ENCODE measurements at places on chromosomes 11 and 22.

DNA sequence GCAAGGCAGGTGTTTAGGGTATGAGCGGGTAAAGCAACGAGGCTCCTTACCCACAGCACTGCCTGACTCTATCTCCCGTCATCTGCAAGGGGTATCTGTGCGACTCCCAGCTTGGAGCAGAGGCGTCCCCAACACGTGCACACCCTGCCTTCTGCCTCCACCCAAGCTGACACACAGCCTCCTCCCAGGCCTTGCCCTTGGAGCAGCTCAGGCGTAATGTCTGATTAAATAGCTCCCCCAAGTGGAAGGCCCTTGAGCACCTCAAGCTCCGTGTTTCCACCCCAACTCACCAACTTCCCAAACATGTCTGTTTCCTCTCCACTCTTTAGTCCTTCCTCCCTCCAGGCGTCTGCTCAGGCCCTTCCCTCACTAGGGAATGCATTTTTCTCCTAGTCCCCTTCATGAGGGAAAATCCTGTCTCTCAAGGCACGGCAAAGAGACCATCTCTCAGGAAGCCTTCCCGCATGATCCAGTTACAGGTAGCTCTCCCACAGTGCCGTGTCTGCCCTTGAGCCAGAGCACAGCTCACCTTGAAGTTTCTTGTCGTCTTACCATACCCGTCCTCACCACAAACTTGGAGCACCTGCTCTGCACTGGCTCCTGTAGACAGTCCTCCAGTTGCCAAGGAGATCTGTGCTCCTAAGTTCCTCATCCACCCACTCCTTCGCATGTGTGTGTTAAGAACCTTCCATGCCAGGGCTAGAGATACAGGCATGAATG lies 15.8 kb downstream of the CYB5R2 start:
- peak; percentile 41 for DNase-seq

- no peak for DNase-seq
Observed at GRCh38 chr22:39913321-39913720, 12.4 kb downstream of the GRAP2 start.

DNA sequence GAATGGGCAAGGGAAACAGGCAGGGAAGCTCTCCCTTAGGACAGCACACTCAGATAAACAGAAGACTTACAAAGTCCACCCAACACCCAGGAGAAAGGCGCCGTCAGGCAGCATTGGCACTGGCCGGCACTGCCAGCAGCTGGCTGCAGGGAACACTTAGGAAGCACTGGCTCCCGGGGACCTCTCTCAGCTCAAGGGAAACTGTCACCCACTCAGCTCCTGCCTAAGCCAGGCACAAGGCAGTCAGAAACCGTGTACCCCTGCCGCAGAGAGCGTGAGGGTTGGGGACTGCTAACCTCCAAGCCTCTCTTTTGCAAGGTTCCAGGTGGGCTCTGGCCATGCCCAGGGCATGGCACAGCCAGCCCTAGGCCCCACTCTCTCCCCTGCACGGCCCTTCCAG lies 64.7 kb downstream of the DGCR2 start:
- no peak for DNase-seq

DNA sequence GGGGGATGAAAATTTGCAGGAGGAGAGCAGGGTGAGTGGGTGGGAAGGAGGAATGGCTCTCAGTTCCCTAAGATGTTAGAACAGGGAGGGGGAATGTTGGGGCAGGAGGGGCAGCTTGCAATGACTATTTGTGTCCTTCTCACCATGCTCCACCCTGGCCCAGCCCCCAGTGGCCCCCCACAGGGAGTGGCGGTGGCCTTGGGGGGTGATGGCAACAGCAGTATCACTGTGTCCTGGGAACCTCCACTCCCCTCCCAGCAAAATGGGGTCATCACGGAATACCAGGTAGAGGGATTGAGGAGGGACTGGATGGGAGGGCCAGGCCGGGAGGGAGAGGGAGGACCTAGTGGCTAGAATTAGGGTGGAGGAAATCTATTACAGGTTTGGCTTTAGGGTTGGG lies 10.2 kb downstream of the ROBO3 start:
- no peak for DNase-seq

GRCh38 chr22:19719050-19719482 lies 4.3 kb upstream of the GP1BB start:
- DNase-seq: no peak

DNA sequence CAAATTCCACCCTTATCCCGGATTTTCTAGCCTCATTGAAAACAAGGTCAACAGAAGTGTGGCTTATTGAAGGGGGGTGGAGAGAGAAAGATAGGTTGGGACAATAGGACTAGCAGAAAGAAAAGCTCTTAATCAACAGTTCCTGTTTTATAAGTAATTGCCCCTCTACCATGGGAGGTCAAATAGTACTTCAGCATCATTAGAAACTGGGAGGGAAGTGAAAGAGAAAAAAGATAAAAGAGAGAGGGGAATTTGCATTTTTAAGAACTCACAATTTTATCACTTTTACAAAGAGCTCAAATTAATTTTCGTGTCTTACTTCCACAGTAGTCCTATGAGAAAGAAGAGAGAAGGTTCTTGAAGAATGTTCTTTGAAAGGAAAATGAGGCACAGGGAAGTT lies 89.2 kb downstream of the AMOTL1 start:
- no peak for DNase-seq

- DNase-seq: no peak
Observed at GRCh38 chr11:100831929-100832494, 144.9 kb downstream of the ARHGAP42 start.

DNA sequence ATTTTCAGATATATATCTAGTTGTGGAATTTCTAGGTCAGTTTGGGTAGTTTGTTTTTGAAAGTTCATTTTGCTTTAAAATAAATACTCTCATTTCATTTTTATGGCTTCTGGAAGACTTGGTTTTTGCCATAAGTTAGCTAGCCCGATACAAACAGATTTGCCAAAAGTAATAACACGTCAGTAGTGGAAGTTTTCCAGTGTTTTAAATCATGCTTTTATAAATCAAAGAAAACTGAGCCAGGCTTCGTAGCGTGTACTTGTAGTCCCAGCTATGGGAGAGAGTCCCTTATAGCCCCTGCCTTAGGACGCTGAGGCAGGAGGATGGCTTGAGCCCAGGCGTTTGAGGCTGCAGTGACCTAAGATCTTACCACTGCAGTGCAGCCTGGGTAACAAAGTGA lies 21.7 kb upstream of the MICALL1 start:
- no peak for DNase-seq

DNA sequence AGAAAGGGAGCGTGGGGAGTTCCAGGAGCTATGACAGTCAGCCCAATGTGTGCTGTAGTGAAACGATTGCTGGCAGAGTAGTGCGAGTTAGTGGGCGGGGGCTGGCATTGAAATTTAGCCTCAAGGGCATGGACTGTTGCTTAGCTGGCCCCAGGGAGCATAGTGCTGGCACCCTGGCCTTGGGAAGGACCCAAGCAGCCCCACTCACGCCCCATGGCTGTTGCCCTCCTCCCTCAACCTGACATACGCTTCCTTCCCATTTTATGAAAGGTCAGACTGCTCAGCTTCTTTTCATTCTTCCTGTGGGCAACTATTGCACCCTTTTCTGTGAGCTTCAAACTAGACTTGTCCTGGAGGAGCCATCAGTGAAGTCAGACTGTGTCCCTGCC lies 52.0 kb upstream of the SUSD2 start:
- no peak for DNase-seq

DNA sequence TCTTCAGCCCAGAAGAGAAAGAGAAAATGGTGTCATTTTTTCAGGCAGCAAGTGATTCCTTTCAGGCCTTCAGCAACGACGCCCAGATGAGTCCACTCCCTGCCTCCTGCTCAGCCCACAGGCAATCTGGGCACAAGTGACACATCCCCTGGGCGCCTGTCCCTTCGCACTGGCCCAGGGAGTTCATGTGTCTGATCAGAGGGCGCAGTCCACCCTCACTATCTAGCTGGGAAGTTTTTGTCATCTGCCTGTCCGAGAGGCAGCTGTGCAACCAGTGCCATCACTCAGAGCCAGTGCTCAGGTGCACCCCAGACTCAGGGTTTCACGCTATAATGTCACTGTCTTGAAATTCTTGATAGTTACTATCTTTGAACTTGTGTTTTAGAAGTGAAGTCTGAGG lies 1.4 kb upstream of the KCNQ1OT1 start:
- no peak for DNase-seq

DNA sequence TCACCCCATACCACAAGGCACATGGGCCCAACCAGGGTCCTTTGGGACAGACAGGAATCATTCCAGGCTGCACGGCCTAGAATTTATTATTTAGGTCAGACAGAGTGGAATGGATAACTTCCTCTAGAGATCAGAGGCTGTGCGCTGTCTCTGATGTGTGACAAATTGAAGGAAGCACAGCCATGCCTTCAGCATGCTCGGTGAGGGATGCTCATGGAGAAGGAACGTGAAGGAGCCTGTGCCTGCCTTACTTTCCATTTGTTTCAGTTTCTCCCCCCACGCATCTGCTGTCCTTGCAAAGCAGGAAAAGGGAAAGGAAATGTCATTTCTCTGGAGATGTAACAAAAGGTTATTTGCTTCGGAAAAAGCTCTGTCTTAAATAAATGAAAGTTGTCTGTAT lies 644.1 kb downstream of the OPCML start:
- no peak for DNase-seq

DNA sequence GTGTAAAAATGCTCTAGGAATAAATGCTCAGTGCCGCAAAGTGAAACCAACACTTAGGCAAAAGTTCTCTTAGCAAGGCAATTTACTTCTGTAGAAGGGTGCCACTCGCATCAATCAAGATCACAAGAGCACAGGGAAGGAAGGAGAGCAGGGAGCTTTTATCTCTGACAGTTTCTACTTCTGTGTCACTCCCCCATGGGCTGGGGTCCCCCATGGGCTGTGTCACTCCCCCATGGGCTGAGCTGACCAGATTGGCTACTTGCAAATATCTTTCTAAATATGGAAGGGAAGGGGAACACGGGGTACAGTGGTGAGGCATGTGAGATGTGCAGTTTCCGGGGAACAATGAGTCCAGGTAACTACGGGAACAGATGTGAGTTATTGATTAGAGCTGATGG lies 397 bp downstream of the OR52N2 start:
- DNase-seq: no peak

- no peak for DNase-seq
Observed at GRCh38 chr22:46030231-46030880, 53.4 kb upstream of the WNT7B start.

Data from right renal cortex interstitium (tissue), 3 donors.